Karpas-422 (cell line): ENCODE measurements at places on chromosomes 5 and 9. TPM values are rescaled to one million over a fixed set of nuclear protein-coding genes. Genes with fewer than 3 reads are reported as not detected.

ARHGEF39 gene
- 15.3 and 16.0 TPM in 2 replicates for total RNA-seq

CYLC2 gene
- not detected in 2 replicates for total RNA-seq

WDR38 gene
- not detected in 2 replicates for total RNA-seq

DNA sequence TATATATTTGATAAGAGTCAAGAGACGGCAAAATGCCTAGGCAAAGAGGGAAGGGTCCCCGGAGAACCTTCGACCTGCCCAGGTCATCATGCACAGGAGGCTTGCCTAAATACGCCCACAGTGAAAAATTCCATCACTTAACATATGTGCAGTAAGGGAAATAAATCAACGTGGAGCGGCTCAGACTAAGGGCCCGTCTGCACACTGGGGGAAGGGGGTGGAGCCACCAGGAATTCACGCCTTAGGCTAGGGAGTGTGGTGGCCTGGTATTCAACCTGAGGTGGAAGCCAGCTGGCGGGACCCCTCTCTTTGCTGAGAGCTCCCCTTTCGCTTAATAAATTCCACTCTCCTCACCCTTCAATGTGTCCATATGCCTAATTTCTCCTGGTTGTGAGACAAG is 8.3 kb downstream of the PTBP3 start:
- DNase-seq: no peak

- DNase-seq: no peak
Measured at GRCh38 chr5:38615981-38616451, 59.6 kb upstream of the LIFR start.
